AG09319 (cell line): ENCODE measurements at places on chromosomes 3 and 15.

- DNase-seq = no peak
These were observed 40.1 kb upstream of the CAPN3 start for GRCh38 chr15:42319206-42319605.

GRCh38 chr3:119245778-119246177, 5.1 kb upstream of the B4GALT4 start:
- no peak for DNase-seq

DNA sequence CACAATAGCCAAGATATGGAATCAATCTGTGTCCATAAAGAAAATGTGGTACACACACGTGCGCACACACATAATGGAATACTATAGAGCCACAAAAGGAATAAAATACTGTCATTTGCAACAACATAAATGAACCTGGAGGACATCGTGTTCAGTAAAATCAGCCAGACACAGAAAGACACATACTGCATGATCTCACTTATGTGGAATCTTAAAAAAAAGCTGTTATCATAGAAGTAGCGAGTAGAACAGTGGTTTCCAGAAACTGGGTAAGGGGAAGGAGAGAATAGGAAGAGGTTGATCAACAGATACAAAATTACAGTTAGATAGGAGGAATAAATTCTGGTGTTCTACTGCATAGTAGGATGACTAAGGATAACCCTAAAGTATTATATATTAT, 11.1 kb downstream of the ATOSA start:
- DNase-seq = no peak

DNA sequence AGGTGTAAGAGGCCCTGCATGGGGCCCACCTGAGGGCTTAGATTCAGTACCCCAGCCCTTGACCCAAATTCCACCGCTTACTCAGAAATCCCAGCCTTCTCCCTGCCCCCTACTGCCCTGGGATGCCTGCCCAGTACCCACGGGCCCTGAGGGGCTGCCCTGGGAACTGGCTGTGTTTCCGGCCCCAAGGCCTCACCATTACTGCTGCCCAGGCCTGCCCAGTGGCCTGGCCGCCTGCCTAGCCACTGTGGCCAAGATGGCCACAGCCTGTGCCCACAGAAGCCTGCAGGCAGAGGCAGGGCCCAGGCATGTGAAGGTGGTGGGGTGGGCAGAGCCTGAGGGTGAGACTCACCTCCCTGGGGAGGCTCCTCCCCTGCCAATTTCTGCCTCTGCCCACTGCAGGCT, 6.1 kb upstream of the PRKCD start:
- no peak for DNase-seq

GRCh38 chr3:5799398-5799797, 611.9 kb downstream of the EDEM1 start:
- DNase-seq = no peak

DNA sequence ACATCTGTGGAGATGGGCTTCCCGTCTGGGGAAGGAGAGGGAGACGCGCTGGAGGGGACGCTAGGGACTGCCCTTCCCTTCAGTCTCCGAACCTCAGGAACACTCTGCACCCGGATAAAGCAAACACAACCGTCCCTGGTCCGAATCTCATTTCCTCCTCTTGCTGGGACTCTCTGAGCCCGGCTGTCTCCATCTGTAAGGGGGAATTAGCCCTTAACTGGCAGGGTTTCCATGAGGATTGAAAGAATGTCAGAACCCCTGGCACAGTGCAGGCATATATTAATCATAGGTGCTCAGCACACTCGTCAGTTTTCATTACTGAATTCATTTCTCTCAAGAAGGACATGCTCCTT, 19.1 kb upstream of the IGDCC3 start:
- no peak for DNase-seq

DNA sequence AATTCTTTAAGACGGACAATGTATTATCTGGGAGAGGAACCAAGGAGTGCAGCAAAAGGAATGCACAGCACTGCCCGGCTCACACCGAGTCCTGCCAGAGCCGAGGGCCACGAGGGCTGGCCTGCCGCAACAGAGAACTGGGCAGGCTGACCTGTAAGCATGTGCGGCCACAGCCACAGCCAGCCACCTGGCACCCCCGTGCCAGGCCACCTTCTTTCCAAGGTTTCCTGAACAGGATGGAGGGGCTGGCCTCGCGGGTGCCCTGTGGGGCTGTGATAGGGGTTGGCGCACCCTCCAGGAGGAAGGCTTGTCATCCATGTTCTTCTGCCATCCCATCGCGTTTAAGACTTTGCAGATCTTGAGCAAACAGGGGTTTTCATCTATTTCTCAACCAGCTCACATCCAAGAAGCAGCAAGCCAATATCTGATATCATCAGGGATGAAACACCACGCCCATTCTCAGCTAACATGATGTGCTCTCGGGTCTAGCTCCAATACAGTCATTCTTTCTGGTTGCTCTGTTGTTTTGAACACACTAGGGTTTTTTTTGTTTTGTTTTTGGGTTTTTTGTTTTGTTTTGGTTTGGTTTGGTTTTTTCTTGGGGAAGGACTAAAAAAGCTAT, 10.2 kb downstream of the CA12 start:
- peak; percentile 71 for DNase-seq

GRCh38 chr3:164679245-164679644, 399.1 kb downstream of the SI start:
- DNase-seq = no peak

GRCh38 chr15:34436956-34437442, 609 bp downstream of the GOLGA8A start:
- peak; percentile 5 for DNase-seq

GRCh38 chr15:29064290-29064689, 178.5 kb downstream of the APBA2 start:
- no peak for DNase-seq

DNA sequence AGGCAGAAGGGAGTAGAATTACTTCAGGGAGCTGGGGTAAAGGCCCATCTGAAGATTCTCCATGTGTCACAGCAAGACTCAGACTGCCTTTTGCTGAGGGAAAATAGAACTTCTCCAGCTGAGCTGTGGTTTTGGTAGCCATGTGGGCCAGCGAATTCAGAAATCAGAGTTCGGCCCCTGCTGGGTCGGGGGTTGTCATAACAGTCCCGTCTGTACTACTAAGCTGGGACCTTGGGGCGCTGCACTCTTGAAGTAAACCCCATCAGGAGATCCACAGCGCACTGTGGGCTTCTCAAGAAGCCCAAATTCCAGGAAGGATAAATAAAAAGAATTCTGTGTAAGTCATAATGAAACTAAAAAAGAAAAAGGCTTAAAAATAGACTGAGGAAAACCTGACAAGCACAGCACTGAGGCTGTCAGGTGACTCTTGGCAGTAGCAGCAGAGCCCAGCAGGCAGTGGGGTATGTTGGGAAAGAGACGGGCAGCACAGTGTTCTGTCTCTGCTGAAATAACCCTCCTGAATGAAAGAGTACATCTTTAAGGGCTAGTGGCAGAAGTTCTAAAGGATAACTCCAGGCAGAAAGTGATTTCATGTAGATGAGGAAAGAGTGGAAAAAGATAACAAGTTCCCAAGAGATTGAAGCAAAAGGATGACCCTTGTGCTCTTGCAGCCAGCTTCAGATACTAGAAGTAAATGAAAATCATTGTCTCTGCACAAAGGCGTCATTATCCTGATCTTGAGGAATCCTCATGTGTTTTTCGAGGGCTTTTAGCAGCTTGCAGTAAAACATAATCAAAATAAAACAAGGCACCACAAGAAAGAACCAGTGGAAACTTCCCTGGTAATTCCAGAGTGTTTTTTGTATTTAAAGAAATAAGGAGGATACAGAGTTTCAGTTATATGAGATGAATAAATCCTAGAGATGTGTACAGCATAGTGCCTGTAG, 74.5 kb downstream of the RAB7A start:
- DNase-seq = no peak

DNA sequence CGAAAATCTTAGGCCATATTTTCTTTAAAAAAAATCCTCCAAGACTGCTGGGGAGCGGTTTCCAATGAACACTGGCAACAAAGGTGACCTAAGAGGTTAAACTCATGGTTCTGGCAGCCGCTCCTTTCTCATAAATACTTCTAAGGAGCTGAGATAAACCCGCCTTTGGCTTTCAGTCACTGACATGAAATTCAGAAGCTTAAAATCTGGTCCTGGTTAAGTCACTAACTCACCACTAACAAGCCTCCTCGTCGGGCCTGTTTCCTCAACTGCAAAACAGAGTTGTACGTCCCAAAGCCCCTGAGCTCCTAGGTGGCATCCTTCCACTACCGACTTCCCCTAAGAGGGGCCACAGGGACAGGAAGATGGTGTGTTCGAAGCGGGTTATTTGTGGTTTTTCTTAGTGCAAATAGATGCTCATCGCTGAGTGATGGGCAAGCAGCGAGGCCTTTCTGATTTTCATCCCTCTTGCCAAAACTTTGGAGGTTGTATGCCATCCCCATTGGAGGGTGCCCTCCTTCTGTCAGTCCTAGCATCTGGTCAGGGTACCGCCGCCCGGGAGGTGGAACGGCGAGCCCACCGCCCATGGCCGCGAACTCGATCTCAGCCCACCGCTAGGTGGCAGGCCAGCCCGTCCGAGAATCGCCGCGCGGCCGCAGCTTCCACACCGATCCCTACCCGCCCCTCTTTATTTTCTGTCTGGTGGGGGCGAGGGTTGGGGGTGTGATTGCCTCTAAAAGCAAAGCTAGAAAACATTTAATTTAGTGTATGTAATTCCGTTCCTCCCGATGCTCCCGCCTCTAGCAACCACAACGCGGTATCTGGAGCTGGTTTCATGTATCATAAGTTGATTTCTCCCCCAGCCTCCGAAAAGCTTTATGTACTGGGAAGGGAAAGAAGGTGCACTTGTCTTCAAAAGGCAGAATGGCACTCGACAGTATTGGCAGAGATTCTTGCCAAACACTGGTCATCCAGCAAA, 4.6 kb downstream of the BCL6 start:
- no peak for DNase-seq

- DNase-seq = no peak
These were observed 308.6 kb downstream of the MECOM start for GRCh38 chr3:169354774-169355501.

GRCh38 chr3:188660415-188660814, 506.5 kb downstream of the LPP start:
- DNase-seq = no peak

DNA sequence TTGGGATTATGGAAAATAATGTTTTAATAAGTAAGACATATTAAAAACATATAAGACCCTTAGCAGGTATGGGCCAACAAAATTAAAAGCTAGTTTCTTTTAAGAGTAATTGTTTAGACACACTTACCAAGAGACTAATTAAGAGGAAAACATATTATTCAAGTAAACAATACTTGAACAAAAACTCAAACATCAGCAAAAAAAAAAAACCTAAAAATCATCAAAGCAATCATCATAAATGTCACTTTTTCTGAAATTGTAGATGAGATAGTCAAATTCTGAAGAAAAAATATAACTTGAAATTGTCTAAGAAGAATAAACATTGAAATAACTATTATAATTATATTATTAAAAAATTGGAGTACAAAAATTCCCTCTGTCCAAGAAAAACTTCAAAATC, 1318.2 kb downstream of the ZPLD1 start:
- no peak for DNase-seq

DNA sequence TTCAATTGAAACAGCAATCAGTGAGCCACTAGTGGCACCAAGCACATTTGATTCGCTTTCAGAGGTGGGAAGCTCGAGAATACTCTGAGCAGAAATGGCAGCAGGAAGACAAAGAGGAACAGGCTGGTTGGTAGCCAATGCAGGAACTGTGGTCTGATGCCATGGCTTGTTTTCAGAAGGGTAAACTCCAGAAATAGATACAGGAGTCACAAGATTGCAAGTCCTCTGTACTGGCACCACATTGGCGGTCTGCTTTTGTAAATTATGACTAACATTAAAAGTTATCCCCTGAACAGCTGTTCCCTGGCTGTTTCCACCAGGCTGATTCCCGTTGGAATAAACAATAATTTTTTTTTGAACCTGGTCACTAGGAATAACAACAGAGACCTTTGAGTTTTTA, 35.5 kb downstream of the USF3 start:
- DNase-seq = no peak

DNA sequence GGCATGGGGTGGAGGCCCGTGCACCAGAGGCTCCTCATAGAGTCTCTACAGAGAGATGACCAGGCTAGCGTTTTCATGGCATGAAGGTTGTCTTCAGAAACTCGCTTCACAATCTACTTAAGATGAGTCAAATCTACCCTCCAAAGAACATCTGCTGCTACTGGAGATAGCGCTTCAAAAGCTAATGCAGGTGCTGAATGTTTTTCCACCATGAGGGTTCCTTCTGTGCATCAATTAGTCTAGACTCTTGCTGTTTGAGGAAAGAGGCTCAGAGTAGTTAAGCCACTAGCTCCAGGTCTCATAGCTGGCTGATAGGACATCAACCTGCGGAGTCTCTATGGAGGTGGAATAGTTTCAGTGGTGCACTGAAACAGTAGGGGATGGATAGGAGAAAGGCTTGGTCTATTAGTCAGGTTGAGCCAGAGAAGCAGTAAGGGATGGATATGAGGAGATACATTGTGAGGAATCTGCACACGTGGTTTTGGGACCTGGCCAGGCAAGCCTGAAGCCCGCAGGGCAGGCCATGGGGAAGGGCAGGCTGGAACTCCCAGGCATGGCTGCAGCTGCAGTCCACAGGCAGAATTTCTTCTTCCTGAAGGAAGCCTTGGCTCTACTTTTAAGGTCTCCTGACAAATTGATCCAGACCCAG, 117.5 kb downstream of the APBA2 start:
- no peak for DNase-seq

DNA sequence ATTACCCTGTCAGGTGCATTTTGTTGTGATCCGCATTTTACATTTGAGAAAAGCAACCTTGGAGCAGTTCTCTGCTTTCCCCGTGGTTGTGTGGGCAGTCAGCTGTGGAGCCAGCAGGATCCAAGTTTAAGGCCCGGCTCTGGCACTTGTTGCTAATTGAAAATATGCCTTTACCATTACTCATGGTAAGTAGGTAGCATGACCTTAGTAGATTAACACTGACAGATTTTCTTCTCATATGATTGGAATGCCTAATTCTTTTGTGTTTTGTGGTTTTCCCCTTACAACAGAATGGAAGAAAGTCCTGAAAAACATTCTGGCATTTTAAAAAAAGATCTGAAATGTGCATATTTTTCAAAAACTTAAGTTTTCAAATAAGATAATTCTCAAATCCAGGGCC, 246.5 kb upstream of the LRRN1 start:
- no peak for DNase-seq

DNA sequence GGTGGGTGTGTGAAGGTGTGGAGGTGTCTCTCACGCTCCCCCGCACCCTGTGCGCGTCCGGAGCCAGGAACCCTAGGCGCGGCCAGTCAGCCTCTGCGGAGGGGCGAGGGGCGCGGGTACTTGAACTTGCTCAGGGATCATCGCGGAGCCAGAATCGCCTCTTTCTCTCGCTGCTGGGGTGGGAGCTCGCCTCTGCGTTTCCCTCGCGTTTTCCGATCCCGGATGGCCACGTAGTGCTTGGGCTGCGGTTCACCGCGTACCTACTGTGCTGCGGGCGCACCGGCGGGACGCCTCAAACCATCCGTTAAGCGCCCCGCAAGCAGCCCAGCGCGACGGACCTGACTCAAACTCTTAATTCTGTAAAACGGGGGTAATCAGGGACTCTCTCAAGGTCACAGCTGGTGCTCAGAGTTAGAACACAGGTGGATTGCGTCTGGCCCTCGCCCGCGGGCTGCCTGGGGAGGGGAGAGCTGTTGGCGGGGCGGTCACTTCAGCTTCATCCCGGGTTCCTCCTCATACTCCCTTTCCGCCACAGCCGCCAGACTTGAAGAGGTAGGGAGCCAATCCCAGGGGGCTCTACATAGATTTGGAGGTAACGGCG, 686 bp downstream of the MYRIP start:
- DNase-seq = no peak
